ENCODE measurements at places on chromosomes 13 and 19.

DNA sequence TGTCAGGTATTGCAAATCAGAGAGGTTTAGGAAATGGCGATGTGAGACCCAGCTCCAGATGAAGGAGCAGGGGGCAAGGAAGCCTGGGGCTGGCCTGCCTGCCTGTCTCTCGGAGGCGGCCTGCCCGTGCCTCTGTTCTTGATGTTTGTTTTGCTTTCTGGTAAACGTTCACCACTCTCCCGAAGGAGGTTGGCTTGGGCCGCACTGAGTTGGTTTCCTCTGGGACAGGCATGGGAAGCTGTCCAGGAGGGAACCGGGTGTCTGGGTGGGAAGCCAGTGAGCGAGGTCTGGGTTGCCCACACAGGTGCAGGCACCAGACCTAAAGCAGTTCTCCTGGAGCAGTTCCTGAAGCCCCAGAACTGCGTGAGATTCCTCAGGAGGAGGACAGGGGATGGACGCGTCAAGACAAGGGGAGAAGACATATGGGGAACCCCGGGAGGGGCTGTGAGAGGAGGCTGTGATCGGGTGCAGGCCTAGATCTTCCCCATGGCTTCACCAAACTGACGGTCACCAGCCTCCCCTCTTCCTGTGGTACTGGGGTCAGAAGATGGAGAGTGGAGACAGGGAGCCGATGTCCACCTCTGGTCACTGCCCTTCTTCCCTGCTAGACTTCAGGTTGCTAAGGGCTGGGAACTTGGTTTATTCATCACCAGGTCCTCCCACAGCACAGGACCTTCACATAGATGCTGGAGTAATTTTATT, 15.2 kb downstream of the COL4A2 start:
- no peak for DNase-seq

GRCh38 chr13:51623473-51623872, 39.2 kb downstream of the WDFY2 start:
- DNase-seq = no peak

DNA sequence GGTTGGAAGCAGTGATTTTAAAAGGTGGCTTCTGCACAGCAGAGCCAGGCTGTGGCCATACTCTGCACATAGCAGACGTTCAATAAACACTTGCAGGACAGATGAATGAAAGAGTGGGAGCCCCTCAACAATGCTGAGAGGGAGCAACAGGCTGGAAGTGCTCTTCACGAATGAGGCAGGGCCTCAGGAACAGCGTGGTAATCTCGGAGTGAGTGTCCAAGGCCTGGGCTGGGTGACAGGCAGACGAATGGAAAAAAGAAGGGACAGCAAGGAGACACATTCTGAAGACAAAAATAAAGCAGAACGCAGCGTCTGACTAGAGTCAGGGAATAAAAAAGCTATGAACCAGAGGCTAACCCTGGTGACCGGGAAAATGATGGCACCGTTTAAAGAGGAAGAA, 11.1 kb downstream of the GJA3 start:
- no peak for DNase-seq

DNA sequence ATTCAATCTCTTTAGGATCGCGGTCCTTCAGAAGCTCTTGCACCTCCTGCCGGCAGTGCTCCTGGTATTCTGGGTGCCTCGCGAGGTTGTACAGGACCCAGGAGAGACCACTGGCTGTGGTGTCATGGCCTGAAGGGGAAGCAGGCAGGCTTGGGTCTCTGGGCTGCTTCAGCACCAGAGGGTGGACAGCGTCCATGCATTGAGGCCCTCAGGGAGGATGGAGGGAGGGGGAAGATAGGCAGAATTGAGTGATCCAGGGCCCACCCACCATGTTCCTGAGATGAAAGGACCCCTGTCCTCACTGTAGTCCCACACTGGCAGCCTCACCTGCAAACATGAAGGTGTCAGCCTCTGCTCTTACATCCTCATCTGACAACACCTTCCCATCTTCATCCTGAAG, 17.9 kb upstream of the OR10H5 start:
- no peak for DNase-seq

GRCh38 chr13:110173247-110173818, 133.6 kb downstream of the COL4A1 start:
- DNase-seq = no peak

DNA sequence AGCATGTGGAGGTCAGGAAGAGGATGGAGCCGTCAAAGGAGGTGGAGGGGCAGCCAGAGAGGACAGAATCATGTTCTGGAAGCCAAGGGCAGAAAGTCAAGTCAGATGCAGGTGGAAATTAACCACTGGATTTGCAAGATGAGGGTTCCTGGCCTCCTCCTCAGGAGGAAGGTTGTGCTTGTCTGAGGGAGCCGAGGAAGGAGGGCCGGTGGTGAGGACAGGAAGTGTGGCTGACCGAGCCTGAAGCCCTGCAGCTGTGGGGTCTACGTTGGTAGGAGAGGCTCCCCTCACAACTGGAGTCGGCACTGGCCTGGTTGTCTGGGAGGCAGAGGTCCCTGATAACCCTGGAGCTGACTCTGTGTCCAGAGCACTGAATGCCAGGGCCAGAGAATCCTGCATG, 15.4 kb upstream of the DHDH start:
- no peak for DNase-seq

All from NCI-H1436 treated with DMSO at 0.1 percent for 48 hours (cell line).